ENCODE measurements at places on chromosomes 4 and X. TPM values are rescaled to one million over a fixed set of nuclear protein-coding genes. Genes with fewer than 3 reads are reported as not detected.

DNA sequence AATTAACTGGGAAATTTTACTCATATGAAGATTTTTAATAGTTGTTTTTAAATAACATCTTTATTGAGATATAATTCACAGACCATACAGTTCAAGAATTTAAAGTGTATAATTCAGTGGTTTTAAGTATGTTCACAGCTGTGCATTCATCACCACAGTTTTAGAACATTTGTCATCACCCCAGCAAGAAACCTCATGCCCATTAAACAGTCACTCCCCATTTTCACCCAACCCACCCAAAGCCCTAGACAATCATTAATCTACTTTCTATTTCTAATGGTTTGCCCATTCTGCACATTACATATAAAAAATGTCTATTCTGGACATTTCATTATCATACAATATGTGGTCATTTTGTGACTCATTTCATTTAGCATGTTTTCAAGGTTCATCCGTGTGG, 2.8 kb downstream of the UPRT start:
- DNase-seq, result no peak

DNA sequence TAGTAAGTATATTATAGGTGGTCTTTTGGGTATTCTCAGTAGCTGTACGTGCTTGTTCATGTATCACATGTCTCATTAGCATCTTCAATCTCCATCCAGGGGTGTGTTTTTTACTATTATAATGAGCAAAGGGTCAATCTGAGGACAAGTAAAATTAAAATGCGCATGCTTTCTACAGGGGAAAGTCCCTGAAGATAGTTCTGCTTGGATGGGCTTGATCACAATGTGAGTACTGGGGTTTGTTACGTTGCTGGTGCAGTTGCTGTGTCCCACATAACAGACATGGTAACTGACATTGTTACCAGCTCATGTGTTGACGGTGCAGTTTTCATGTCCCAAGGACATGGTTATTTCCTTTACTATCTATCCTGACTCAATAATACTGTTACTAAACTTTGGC, 65.9 kb downstream of the UCHL1 start:
- DNase-seq, result no peak

DNA sequence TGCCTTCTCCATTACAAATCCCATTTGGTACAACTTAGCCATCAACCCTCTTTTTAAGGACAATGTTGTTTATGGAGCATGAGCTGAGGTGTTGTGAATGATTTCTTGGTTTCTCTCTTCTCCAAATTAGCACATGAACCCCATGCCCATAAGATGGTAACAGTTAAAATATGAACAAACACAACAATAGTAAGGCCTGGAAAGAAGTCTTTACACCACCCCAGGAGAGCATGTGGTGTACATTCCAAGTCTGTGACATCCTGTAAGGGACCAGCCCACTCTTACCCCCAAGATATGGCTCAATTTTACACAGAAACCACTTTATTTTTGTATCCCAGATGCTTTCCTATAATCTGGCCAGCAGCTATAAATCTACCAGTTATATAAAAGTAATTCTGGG, 226.1 kb downstream of the COX18 start:
- DNase-seq, result no peak

DNA sequence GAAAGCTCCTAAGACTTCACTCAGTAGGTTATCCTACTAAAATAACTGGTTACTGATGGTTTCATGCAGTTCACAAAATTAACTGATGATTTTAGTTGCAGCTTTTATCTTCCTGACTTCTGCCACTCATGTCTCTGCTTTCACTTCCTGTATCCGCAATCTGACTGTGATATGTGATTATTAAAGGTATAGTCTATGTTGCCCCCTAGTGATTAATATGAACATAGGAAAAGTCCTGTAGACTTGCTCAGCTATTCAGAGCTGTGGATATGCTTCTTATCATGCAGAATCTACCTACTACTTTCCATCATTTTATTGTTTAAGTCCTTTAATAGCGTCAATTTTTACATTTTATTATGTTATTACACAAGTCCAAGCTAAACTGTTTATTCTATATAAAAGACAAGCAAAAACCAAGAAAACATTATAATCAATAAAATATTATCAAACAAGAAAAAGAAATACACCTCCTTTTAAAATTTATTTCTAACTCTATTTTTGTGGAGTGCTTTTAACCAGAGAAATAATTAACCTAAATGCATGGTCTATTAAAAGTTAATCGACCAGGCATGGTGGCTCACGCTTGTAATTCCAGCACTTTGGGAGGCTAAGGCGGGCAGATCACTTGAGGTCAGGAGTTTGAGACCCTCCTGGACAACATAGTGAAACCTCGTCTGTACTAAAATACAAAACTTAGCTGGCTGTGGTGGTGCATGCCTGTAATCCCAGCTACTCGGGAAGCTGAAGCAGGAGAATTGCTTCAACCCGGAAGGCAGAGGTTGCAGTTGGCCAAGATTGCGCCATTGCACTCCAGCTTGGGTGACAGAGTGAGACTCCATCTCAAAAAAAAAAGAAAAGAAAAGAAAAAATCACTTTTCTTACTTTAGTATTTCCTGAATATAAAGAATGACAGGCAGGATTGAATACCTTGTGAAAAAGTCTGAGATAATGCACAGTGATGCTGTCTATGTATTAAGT, 40.4 kb upstream of the TLR2 start:
- DNase-seq, result no peak

DNA sequence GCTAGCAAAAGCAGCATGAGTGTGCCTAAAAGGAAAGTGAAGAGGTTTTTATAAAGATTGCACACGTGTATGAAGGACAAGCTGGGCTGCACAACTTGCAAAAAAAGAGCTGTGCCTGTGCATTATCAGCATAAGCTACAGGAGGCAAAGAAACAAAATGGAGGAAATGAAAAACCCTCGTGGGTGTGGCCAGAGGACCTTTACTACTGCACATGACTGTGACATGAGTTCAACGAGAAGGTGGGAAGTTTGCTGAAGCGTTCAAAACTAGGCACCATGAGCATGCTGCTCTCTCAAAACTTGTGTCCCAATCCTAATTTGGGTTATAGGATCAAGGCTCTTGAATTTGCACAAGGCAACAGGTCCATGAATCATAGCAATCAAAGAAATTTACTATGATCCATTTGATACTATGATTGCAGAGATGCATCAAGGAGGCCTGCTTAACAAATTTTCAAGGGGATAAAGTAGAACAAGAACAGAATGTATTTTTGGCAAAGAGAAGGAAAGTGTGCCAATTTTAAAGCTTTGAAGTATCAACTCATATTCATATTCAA, 38.1 kb upstream of the CXorf38 start:
- no peak for DNase-seq

GRCh38 chrX:153468008-153468580, 2.3 kb downstream of the HAUS7 start:
- DNase-seq, result no peak

Gene CXCL1
- total RNA-seq, result 12.8 TPM

Gene GPR173
- 0.13 TPM for total RNA-seq
